Cerebellar nuclear complex (tissue), 1 donor: ENCODE measurements at places on chromosomes 2 and 18.

GRCh38 chr2:28419443-28420270 is 27.0 kb downstream of the FOSL2 start:
- no peak for DNase-seq

GRCh38 chr18:44733069-44733753 is 52.5 kb downstream of the SETBP1 start:
- no peak for DNase-seq

DNA sequence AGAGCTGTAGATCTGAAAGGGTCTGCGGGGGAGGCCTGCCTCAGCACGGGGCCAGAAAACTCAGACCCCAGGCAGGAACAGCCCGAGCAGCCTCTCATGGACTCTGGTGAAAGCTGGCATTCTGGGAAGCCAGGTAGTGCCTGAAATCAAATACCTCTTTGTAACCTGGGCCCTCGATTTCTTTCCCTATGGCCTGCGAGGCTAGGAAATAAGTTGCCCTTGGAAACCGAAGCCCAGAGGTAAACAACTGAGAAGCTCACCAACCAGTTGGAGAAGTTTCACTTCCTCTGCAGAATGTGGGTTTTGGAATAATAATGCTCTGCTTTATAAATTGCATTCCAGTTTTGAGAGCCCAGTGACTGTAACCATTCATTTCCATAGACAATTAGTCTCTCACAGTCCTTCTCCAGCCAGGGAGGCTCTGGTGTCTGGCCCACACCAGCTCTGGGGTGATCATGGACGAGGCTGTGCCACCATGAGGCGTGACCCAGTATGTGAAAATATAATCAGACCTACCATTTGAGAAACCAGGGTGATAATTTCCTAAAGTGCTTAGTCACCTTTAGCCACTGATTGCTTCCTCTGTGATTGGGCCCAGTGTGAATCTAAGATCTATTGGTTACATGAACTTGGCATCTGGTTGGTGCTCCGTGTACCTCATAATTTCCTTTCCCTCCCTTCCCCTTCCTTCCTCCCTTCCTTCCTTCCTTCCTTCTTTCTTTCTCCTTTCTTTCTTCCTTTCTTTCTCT is 133.1 kb upstream of the PELI1 start:
- DNase-seq: no peak

- no peak for DNase-seq
Observed at GRCh38 chr2:233010569-233011267, 2.3 kb downstream of the NGEF start.

DNA sequence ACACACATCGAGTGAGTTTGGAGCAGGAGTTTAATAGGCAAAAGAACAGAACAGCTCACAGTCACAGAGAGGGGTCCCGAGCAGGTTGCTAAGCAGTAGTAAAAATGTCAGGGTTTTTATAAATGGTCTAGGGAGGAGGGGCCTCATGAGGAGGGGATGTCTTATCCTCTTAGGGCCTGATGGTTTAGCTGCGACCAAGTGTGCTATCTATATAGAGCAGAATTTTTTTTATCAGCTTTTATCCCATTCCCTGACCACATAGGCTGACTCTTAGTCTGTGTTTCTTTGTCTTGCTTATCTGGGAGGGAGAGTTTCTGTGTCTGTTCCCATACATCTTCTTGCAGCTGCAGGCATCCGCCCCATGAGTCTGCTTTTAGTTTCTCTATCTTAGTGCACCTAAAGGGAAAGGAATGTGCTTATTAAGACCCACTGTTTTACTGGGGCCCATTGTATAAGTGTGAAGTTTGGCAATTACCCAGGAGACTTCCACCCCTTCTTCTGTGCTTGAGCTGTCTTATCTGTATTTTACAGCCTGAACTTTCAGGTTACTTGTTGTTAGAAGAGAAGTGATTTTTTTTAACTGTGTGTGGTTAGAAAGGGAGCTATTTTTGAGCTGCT is 30.4 kb upstream of the GMCL1 start:
- no peak for DNase-seq
